Stimulated activated CD8-positive, alpha-beta memory T cell treated with anti-CD3 and anti-CD28 coated beads, Interleukin-12 subunit alpha, Interleukin-12 subunit beta, amount 100 ng/mL, for 1 hour (primary cell): ENCODE measurements at places on chromosomes 11 and 22.

- DNase-seq, result no peak
Measured at GRCh38 chr11:17514476-17514875, 29.7 kb downstream of the USH1C start.

DNA sequence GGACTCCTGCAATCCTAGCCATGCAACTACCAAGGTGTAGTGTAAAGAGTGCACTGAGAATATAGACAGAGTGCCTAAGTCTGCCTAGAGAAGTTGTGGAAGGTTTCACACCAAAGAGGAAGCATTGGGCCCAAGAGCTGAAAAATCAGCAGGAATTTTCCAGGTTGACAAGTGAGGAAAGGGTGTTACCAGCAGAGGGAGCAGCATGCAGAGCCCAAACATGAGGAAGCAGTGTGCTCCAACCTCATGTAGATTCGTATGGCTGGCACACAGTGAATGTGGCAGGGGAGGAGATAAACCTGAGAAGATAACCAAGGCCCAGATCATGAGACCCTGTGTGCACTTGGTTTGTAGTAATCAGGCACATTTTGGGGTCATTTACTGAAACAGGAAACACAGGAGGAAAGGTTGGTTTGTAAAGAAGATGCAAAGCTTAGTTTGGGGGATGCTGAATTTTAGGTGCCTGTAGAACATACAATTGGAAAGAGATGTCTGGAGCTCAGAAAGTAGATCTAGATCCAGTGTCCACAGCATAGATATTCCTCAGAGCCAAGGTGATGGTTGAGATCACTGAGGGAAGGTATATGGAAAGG, 1.7 kb downstream of the HPX start:
- peak; percentile 14 for DNase-seq

- DNase-seq, result no peak
Measured at GRCh38 chr22:23796461-23796860, 9.7 kb downstream of the SMARCB1 start.

DNA sequence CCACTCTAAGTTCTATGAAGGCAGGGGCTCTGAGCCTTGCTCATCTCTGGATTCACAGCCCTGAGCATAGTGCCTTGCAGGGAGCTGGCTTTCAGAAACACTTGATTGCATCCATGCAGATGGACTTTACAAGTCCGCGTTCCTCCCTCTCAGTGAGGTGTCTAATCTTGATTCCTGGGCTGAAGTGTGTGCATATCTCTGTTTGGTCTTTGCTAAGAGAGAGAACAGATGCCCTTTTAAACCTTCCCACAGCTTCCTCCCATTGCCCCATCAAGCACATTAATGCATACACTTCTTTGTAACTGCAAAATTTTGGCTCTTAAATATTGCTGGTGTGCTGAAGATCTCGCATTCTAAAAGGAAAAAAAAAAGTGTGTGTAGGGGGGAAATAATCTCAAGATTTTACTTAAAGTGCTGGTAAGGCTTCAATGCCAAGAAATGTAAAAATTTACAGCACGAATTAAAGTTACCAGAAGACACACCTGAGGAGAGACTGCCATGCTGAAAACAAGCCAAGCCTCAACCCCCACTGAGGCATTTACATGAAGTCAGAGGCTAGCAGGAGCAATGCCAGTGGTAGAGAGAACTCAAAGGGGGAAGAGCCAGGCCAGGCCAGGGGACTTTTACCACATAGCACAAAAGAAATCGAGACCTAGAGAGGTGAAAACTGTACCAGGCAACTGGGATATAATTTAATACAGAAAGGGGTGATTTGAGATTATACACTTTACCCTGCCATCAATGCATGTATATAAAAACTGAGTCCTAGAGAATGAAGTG, 492.1 kb downstream of the SOX6 start:
- no peak for DNase-seq

- peak; percentile 2 for DNase-seq
Measured at GRCh38 chr11:46006418-46007070, 84.1 kb downstream of the LARGE2 start.

DNA sequence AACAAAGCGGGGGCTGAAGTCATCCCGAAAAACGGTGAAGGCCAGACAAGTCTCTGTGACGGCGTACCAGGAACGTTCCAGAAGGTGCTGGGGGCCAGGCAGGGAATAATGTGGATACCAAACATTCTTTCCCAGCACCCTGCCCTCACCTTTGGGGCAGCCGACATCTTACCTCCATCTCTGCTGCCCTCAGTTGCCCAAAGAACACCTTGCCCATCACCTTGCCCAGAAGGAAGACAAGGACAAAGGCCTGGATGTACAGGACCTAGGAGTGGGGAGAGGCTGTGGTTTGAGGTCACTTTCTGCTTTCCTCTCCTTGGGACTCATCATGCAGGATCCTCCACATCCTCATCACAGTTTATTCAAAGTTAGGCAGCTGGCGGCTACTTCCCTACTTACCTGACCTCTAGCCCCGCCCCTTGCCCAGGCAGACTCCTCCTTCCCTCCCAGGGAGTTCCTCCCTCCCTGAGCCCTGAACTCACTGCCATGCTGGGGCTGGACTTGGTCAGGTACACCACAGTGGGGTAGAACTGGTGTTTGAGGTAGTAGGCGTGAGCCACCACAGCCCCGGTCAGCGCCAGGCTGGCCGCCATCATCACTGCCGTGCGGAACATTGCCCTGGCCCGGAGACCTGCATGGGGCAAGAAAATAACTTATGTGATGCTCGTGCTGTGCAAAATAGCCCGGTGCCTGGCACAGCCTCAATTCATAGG, 1.2 kb downstream of the SYVN1 start:
- no peak for DNase-seq

- DNase-seq, result no peak
Measured at GRCh38 chr11:69229511-69229910, 64.4 kb upstream of the MYEOV start.

GRCh38 chr11:75174781-75175370, 24.0 kb downstream of the SLCO2B1 start:
- no peak for DNase-seq

DNA sequence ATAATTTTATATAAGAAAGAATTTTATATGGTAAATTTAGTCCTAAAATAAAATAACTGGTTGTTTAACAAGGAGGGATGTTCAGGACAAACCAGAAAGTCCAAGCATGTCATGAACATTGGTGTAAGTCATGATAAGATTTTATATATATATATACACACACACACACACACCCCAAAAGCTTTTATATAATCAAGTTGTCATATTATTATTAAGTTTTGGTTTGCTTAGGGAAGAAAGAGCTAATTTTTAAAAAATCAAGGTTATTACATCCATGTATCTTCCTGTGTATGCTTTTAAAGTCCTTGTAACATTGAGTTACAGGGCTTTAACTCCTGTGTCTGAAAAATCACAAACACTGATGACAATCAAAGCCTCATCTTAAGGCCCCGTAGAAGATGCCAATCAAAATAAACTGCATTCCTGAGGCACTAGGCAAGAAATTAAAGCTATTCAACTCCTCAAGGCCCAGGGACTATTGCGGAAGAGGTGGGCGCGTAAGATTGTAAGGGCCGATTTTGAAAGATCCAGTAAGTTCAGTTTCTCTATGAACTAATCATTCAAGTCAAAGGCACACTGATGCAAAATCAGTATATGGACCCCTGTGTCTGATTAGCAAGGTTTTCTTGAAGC, 16.8 kb downstream of the APOL6 start:
- no peak for DNase-seq

DNA sequence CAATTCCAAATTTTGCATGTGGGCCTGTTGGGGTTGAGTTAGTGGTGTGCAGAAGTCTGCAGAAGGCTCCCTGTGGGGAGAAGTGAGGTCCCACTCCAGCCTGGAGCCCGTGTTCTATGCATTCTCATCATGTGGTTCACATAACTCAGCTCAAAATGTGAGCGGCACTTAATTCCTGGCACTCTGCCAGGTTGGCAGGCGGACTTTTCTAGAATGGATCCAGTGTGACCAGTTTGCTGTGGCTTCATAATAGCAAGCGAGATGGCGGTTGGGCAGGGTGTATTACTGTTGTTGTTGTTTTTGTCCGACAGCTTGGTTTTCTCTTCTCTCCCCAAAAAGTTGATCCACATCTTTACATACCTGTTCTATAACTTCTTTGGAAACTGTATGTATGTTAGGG, 146.8 kb upstream of the TTC12 start:
- no peak for DNase-seq

DNA sequence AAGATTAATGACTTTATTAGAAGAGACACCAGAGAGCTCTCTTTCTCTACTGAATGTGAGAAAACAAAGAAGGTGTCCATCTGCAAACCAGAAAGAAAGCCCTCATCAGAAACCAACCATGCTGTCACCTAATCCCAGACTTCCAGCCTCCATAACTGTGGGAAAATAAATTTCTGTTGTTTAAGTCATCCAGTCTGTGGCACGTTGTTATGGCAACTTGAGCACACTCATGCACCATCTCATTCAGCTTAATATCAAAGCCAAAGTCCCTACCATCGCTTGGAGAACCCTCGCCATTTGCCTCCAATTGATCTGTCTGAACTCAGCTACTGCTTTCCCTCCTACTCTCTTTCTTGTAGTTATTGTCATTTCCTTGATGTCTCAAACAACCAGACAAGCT, 766.1 kb upstream of the ARHGAP42 start:
- DNase-seq, result no peak

DNA sequence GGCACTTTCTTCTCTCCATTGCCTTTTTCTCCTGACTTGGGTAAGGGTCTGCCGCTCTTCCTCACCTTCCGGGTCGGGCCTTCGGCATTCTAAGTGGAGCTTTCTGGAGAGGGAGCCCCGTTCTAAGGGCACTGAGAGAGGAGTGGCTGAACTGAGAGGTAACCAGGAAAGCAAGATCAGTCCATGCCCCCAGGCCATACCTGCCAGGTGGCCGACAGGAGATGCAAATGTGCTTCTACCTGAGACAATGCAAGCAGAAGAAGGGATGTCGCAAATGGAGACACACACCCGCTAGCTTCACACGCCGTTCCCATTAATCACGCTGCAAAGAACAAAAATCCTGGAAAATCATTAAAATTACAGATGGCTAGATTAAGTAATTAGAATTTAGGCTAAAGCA, 156.4 kb upstream of the TBCEL start:
- DNase-seq, result no peak

GRCh38 chr22:27670701-27671412, 130.7 kb downstream of the MN1 start:
- DNase-seq, result no peak

GRCh38 chr22:30254314-30254713, 7.8 kb upstream of the LIF start:
- no peak for DNase-seq
